T47D (cell line): ENCODE measurements at places on chromosomes 13 and 19.

- DNase-seq: no peak
These were observed 29.1 kb downstream of the KCNC3 start for GRCh38 chr19:50300051-50300450.

DNA sequence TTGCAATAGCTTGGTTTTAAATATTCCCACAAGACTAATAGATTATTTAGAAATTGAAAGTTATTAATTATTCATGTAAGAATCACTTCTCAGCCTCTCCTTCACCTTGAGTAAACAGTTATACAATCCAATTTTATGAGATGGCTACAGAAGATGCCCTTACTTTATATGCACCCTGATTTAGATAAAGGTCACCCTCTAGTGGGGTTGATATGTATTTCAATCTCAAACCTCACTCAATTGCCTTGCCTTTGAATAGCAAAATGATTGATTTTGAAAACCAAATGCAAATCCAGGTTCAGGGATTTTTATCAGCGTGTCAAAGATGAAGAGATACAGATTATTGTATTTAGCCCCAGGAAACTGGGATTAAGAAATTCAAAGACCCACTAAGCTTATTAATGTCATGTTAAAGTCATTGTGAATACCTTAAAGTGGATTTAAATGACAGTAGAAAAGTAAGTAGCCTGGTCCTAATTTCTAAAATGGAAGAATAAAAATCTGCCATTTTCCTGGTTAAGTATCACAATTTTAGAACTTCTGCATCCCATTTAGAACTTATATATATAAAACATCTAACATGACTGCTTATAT lies 305.1 kb downstream of the ITGBL1 start:
- DNase-seq: peak; percentile 3

GRCh38 chr13:87322386-87322785 lies 348.8 kb upstream of the SLITRK5 start:
- DNase-seq: no peak

- DNase-seq: no peak
These were observed 484.5 kb downstream of the SLITRK6 start for GRCh38 chr13:85314686-85315085.

GRCh38 chr13:24313439-24313838 lies 4.1 kb downstream of the C1QTNF9 start:
- DNase-seq: peak; percentile 13
